ENCODE measurements at places on chromosomes 2 and 18.

- DNase-seq: peak; percentile 40
Observed at GRCh38 chr2:121080013-121080772, 204.8 kb downstream of the TFCP2L1 start.

GRCh38 chr2:118012778-118013177, 1.1 kb downstream of the CCDC93 start:
- DNase-seq: no peak

- DNase-seq: no peak
Observed at GRCh38 chr2:42207826-42208225, 38.7 kb downstream of the EML4 start.

- DNase-seq: no peak
Observed at GRCh38 chr2:18784245-18784644, 194.9 kb upstream of the NT5C1B start.

- DNase-seq: no peak
Observed at GRCh38 chr2:108325756-108326155, 37.1 kb downstream of the SULT1C2 start.

GRCh38 chr2:110106642-110107041, 9.0 kb downstream of the MALL start:
- DNase-seq: no peak
